Renal cortical epithelial cell (primary cell): ENCODE measurements at places on chromosomes 13 and 19. TPM values are rescaled to one million over a fixed set of nuclear protein-coding genes. Genes with fewer than 3 reads are reported as not detected.
A peak's percentile ranks its signal among the peaks of the same experiment; 100 is the strongest.

- peak; percentile 42 for DNase-seq
These were observed 31.2 kb downstream of the KEAP1 start for GRCh38 chr19:10471909-10472308.

DNA sequence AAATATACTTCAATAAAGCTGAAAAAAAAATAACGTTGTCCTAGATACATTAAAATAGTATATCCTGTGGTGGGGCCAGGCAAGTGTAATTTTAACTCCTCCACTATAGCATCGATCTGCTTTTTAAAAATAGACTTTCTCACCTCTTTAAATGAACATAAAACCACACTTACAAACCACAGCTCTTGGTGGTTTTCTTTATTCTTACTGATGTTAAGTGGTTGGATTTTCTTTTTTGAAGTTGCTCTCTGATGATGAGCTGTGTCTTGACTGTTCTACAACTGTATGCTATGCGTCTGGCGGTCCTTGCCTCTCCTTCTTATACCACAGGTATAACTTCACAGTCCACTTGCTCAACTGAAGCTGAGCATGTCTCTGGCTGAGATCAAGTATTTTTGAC is 721.5 kb upstream of the KLHL1 start:
- DNase-seq = no peak

DNA sequence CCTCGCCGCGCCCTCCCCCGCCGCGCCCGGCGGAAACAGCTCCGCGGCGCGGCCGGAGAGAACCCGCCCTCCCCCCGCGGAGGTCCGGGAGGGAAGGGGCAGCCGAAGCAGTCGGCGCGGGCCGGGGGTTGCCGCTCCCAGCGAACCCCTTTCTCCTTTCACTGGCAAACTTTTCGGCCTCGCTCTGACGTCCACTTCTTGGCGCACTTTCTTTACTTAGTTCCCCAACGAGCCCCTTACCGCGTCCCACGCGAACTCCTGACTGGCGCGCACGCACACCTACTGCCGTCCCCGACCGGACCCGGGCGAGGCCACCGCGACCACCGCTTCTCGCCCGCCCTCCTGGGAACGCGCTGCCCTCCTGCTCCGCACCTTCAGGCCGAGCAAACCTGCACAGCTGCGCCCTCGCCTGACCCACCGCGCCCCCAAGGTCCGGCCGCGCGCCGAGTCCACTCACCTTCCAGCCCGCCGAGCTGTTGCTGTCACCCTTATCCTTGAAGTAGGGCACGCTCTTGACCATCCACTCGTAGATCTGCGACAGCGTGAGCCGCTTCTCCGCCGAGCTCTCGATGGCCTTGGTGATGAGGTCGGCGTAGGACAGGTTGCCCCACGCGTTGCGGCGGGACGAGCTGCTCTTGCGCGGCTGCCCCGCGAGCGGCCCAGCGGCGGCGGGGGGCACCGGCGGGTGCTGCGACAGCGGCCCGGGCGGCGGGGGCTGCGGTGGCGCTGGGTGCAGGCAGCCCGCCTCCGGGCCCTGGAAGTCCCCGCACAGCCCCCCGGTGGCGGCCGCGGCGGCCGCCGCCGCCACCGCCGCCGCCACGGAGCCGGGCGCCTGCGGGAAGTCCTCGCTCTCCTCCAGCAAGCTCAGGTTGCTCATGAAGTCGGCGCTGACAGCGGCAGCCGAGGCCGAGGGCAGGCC is 1.1 kb downstream of the FOXO1 start:
- DNase-seq = no peak

DNA sequence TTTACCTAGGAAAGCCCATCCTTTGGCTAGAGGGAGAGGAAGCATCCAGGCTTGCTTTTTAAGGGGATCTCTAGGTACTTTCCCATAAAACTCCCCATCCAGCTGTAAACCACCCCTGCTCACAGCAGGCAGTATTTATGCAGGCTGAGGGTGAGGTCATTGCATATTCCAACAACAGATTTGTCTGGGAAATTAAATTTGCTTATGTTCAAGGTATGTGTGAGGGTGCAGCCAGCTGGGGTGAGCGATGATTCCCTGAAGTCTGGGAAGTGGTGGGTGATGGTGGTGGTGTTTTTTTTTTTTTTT is 96.3 kb upstream of the C1QTNF9B start:
- DNase-seq = no peak

DNA sequence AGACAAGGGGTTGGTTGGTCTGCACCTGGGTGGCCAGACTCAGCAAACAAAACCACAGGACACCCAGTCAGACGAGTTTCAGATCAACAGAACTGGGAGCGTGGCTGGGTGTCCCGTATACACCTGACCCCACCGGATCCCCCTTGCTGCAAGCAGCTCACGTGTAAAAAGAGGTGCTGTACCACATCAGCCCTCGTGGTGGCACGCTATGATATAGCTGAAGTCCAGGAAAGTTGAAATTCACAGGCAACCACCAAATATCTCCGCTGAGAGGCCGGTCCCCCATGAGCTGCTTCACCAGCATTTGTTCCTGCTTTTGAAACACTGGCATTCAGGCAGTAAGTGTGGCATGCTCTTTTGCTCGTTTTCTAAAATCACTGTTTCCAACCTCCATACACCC is 92.3 kb downstream of the TUBA3C start:
- DNase-seq = no peak

DNA sequence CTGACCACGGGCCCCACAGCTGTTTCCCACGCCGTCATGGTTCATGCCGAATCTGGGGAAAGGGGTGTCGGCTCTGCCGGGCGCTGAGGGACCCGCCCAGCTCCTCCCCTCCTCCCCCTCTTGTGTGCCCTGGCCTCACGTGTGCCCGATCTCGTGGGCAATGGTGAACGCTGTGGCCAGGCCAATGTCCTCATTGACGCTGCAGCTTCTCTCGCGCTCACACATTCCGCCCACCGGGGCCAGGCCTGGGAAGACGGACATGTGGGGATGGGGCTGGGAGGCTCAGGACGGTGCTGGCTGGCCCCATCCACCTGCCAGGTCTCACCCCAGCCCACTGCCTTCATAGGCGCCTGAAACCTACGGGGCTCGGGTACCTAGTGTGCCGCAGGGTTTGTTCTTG is 14.3 kb downstream of the ADAMTS10 start:
- DNase-seq = no peak

GRCh38 chr13:51518827-51519226 is 65.4 kb upstream of the WDFY2 start:
- DNase-seq = peak; percentile 82

GRCh38 chr19:38470788-38471480 is 37.4 kb downstream of the RYR1 start:
- DNase-seq = no peak

GRCh38 chr13:42539670-42540069 is 34.3 kb upstream of the TNFSF11 start:
- DNase-seq = peak; percentile 32

GRCh38 chr13:100098445-100099116 is 9.7 kb downstream of the PCCA start:
- peak; percentile 60 for DNase-seq

- DNase-seq = peak; percentile 55
These were observed 15.1 kb downstream of the CCDC97 start for GRCh38 chr19:41324921-41325639.

DNA sequence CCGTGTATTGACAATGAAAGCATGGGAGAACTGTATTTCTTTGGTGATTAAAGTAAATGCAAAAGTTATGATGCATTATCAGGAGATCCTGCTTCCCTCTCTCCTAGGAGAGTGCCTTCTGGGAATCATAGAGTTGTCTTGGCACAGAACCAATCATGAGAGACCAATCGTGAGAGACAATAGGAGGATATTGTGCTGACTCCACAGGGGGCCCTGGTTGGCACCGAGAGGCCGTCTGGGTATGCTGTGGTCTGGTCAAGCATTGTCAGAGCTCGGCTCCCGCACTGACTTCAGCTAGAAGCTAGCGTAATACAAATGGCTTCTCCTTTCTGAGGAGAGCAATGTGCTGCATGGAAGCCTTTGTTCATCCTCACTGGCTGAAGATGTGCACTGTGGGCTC is 131.5 kb upstream of the GJB6 start:
- peak; percentile 76 for DNase-seq

- no peak for DNase-seq
These were observed 5.1 kb downstream of the MYPOP start for GRCh38 chr19:45897261-45897812.

DNA sequence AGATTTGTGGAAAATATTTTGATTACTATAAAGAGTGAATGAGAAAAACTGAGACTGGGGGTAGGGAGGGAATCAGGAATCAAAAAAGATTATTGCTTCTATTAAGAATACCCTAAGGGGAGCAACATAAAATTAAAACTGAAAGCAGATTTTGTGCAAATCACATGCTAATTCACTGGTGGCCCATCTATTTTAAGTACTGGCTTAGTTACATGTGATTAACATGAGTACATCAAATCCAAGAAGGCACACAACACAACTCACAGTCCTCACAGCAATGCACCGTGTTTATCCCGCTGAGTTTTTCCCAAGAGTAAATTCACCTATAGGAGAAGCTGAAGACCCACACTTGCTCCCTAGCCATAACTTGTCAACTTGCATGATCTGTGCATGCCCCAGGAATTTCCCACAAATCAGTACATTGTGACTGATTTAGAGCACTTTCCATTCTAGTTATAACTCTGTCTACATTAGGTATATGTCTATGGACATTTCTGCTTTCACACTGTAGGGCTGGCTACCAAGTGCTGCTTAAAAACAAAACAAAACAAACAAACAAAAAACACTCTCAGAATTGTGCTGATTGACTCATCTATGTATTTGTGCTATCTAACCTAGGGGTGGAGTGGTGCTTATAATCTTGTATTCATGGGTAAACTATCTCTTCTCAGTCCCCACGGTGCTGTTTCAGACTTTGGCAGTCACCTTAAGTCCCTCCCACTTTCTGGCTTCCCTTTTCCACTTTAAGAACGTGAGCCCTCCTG is 24.3 kb downstream of the AMER2 start:
- no peak for DNase-seq

DNA sequence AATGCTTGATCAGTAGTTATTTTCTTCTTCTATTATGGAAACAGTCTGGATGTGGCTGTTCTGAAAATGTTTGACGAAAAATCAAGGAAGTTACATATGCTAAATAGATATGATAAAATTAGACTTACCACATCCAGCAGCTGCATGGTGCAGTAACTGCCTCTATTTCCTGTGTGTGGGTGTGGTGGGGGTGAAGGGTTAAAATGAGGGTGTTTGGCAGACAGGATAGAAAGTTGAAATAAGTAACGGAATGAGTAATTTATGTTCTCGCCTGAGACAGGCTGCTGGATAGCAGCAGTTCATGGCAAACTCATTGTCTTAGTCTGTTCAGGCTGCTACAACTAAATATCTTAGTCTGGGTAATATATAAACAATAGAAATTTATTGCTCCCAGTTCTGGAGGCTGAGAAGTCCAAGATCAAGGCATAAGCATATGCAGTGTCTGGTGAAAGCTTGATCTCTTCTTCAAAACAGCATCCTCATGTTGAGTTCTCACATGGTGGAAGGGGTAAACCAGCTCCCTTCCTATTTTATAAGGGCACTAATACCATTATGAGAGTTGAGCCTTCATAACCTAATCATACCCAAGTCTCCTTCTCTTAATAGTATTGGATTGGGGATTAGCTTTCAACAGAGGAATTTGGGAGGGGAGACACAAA is 1248.9 kb downstream of the SLITRK5 start:
- no peak for DNase-seq

DNA sequence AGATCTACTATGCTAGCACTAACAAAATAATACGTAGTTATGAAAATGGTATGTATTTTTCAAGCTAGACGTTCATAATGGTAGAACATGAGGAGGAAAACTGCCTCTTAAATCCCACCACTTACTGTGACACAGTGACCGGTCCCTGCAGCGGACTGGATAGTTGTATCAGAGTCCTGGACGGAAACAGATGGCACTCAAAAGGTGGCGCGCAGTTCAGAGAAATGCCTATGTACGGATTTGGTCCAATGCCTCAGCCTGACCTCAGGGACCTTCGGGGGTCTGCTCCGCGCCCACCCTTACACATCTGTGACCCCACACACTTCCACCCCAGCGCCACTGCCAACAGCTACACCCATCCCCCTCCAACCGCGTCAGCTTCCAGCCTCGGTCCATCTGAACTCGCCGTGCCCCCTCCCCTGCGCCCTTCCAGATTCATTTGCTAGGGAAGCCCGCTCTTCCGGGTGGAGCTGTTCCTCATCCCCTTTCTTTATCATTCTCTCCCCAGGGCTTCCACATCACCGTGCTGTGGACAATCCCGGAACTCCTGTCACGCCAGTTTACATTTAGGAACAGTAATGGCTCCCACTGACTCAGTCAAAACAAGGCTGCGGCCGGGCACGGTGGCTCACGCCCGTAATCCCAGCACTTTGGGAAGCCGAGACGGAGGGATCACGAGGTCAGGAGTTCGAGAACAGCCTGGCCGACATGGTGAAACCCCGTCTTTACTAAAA is 792 bp upstream of the LENG8 start:
- peak; percentile 43 for DNase-seq

- DNase-seq = no peak
These were observed 3.4 kb upstream of the ASPDH start for GRCh38 chr19:50516964-50517703.

DNA sequence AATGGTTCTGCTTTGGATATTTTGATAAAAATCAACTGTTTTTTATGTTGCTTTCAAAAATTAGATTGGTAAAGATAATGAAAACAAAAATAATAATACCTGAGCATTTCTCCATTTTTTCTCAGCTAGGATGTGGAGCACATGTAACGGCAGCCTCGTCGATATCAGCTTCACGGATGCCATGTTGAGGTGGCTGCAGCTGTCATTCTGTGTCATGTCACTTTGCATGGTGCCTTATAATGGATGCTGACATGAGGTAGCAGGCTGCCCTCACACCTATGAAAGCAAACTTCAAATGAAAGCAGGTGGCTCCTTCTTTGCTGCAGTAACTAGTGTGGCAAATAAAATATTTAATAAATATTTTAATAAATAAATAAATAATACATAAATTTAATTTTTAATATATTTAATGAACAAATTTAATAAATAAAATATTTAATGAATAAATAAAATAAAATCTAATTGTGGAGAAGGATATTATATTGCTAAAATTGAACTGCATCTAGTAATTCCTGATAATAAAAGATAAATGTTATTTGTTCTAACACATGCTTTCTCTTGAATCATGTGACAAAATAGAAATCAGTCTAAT is 955.7 kb upstream of the SLC10A2 start:
- no peak for DNase-seq

Gene PGPEP1
- 24.0 and 33.2 TPM in 2 replicates for total RNA-seq

Gene ATP4B
- total RNA-seq = not detected in 2 replicates

Gene ANGPTL4
- 17.2 and 34.9 TPM in 2 replicates for total RNA-seq

Gene WDR87
- total RNA-seq = not detected in 2 replicates

Gene CAMSAP3
- 1.9 and 3.8 TPM in 2 replicates for total RNA-seq

Gene MEIOSIN
- total RNA-seq = not detected in 2 replicates

Gene MYO1F
- total RNA-seq = 0.05 and 0.17 TPM in 2 replicates

Gene STAP2
- 26.6 and 89.1 TPM in 2 replicates for total RNA-seq
